Activated CD4-positive, alpha-beta T cell treated with anti-CD3 and anti-CD28 coated beads, Interleukin-2, amount 50 U/mL, for 4 hours (primary cell): ENCODE measurements at places on chromosomes 6 and 20.

DNA sequence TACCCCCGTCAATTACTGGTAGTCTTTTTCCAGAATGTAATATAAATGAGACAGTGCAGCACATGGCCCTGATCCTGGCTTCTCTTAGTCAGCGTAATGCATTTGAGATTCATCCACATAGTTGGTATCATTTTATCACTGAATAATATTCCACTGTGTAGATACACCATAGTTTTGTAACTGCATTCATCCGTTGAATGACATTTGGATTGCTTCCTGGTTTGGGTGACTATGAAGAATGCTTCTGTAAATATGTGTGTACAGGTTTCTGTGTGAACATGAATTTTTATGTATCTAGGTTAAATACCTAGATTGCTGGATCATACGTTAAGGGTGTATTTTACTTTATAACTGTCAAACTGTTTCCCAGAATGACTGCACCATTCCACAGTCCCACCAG, 62.6 kb upstream of the STMND1 start:
- DNase-seq, result no peak

GRCh38 chr20:62669249-62669648, 26.9 kb downstream of the SLCO4A1 start:
- DNase-seq, result no peak

DNA sequence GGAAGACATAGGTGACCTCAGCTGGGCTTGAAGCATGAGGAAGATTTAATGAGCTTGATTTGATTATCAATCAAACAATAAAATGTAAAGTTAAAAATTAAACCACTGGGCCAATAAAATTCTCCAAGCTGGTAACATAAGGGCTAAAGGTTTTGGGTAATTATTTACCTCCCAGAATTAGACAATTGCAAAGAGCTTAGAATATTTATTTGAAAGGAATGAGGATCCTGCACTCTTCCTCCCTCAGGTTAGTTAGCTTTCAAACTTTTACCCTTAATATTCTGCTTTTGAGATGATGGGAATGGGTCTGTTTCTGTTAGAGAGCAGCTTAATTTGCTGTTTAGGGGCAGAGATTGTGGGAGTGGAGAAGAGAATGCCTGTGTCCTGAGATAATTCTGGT, at the start of gene SLC17A4:
Gene SLC17A4 (plus strand): TSS at position 208 of the 400 bp plus-strand sequence. CDS start 7,221 bp downstream, outside the sequence.
- DNase-seq, result no peak

DNA sequence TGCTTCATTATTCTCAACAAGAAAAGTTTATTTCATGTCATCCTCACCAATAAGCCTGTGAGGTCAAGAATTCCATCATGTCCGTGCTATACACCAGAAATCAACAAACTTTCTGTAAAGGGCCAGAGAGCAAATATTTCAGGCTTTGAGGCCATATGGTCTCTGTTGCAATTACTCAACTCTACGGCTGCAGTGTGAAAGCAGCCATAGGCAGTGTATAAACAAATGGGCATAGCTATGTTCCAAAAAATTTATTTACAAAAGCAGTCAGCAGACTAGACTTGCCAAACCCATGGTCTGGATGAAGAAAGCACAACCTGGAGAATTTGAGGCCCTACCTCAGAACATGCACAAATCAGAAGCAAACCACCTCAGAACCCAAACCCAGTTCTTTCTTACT, 118.5 kb downstream of the PCSK2 start:
- no peak for DNase-seq

DNA sequence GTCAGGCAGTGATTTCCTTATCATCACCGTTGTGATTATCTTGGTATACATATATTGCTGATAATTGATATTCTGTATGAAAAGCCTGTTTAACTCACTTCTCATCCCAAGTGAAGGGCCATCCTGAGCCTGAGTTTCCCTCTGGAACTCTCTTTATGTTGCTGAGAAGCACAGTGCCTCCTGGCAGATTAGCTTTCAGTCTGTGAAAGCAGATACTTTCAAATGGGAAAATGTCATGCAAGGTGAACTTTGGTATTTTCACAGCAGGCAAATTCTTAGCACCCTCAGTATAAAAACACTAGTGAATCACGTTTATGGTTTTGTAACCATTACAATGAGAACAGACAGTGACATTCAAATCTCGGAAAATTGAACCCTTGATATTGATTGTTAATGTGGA, 151.6 kb downstream of the PRIM2 start:
- no peak for DNase-seq

DNA sequence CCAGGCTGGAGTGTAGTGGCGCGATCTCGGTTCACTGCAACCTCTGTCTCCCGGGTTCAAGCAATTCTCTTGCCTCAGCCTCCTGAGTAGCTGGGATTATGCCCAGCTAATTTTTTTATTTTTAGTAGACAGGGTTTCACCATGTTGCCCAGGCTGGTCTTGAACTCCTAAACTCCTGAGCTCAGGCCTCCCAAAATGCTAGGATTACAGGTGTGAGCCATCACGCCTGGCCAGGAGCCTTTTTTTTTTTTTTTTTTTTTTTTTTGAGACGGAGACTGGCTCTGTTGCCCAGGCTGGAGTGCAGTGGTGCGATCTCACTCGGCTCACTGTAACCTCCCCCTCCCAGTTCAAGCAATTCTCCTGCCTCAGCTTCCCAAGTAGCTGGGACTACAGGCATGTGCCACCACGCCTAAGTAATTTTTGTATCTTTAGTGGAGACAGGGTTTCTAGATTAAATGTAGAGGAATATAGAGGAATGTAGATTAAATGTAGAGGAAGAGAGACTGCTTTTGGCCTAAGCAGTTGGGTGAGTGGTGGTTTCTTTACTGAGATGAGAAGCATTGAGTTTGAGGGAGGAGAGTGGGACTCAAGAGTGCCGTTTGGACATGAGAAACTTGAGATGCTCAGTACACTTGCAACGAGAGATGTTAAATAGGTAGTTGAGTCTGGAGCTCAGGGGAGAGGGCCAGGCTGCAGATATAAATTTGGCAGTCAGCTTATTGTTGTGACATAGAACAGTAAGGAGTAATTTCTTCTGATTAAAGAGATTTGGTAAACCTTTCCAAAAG, 16.7 kb downstream of the VAPB start:
- DNase-seq, result no peak

DNA sequence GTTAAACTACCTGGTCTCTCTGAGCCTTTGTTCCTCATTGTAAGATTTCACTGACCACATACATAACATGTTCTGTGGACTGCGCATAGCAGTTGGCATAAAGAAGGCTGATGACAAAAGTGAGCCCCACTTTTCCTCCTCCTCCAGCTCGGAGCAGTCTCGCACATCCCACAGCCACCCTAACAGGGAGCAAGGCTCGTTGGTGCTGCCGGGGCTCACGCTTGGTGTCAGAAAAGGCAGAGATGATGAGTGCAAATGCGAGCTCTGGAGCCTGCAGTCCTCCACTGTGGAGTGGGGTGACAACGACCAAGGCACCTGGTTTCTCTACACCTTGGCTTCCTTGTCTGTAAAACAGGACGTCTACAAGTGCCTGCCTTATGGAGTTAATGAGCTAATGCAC, 9.7 kb downstream of the TGM3 start:
- no peak for DNase-seq

DNA sequence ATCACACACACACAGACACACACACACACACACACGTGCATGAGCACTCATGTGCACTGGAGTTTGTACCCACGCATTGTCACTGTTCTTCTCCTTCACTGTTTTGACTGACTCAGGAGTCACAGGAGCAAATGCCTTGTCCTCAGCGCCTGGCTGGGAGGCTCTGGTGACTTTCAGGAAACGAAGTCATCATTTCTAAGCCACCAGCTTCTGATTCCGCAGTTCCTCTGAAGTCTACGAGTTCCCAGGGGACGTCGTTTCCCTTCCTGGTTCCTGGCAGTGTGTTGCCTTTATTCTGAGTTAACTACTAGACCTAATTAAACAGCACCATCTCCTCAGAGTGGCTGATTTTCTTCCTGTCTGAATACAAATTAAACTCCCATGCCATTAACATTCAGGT, 82.2 kb upstream of the PMEPA1 start:
- no peak for DNase-seq

DNA sequence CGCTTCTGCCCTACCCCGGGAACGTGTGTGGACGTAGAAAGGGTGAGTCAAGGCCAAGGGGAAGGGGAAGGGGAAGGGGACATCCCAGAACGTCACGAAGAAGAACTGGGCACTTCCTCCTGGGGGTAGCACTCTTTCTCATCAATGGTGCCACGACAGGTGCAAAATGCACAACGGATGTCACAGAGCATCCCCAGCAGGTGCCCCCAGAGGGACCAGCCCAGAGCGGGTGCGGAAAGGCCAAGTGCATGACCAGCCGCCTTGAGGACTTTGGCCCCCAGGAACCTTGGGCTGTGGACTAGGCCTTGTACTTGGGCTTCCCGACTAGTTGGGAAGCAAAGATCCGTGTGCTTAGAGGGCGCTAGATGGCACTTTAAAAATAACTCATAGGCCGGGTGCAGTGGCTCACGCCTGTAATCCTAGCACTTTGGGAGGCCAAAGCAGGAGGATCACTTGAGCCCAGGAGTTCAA, 12.1 kb upstream of the SRC start:
- DNase-seq, result no peak
